ENCODE measurements at places on chromosomes 2 and 18.

DNA sequence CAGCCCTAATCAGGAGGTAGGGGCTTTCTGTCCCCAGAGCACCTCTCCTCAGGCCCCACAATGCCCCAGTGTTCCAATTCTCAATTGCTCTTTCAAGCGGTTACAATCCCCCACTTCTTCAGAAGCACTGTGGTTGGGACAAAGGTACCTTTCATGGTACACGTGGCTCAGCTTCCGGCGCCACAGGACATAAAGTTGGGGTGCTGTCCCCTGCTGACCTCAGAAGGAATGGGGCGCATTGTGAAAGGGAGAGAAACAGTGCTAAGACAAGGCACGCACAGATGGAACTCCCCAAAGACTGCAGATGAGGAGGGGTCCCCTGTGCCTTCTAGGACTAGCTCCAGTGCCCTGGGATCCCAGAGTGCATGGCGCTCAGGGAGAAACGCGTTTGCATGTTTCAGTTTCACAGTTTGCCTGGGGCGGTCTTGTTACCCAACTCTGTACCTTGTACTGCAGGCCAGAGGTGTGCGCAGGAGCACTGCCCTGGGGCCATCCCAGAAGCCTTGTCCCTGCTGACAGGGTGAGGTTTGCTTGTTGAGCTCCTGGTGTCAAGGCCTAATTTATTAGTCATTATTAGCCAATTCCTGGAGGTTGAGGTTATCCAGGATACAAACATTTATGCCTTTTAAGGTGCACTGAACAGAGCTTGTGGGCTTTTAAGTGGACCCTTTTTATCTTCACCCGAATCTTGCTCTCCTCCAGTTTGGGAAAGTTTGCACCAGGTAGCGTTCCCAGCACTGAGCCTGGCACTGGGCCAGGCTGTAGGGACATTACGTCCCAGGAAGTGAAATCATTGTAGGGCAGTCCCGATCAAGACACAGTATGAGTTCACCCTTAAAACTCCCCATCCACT, 7.6 kb downstream of the CNDP1 start:
- no peak for DNase-seq

- DNase-seq = no peak
Observed at GRCh38 chr18:3794537-3795348, 344.8 kb downstream of the TGIF1 start.

DNA sequence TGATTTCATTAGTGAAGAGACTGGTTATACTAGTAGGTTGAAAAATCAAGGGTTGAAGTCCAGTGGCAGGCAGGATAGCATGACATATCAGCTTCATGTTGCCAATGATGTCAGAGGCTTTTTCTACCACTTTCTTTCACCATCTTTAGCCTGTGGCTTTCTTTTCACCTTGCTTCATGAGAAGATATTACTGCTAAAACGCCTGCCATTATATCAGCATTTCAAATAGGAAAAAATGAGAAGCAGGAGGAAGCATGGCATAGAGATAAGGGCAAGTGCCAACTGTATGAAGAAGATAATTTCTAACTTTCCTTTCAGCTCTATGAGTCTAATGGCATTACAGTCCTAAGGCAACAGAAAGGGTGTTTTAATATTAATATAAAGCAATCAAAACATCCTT, 270.2 kb upstream of the SYT4 start:
- DNase-seq = no peak

DNA sequence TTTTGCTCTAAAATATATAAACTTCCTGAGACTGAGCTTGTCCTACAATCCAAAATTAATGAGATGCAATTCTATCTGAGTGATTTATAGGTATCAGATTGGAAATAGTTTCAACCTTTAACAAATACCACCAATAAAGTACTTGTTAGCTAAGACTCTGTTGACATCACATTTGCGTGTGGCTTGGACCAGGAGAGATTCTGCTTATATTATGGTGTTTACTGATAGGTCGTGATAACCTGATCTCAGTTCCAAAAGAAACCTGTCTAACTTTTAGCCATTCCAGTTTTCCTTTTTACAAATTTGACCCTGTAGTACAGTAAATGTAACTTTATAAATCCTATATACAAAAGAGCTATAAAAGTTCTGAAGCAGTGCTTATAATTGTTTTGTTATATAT, 78.4 kb upstream of the ABCA12 start:
- no peak for DNase-seq

DNA sequence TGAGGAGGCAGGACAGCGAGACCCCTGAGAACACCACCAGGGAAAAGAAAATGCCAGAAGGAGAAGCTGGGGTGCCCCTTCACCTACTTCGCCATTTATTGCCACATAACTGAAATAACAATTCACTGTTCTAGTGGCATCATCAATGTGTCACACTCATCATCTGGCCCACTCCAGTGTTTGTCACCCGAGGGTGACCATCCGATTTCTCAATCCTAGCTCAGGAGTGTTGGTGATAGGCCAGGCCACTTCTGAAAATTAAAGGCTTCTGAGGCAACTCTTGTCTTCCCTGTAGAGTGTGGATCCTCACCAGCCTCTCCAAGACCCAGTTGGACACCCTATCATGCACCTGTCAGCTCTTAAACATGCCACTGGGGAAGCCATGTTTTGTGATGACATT, 62.9 kb upstream of the BZW1 start:
- DNase-seq = no peak

DNA sequence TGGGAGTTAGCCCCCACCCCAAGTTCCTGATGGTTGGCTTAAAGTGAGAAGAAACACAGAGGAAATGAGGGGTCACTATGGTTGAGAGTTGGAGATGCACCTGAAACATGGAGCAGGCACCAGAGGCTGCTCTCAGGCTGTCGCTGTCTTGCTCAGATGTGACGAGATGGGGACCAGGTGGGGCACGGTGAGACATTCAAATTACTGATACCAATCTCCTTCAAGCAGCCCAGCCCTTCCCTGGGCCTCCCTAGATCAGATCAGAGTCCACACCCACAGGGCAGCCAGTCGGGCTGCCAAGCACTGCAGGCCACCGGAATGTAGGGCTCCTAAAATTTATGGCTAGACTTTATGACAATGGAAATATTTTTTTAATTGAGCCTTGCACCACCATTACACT, 176.6 kb downstream of the CELF4 start:
- DNase-seq = no peak

DNA sequence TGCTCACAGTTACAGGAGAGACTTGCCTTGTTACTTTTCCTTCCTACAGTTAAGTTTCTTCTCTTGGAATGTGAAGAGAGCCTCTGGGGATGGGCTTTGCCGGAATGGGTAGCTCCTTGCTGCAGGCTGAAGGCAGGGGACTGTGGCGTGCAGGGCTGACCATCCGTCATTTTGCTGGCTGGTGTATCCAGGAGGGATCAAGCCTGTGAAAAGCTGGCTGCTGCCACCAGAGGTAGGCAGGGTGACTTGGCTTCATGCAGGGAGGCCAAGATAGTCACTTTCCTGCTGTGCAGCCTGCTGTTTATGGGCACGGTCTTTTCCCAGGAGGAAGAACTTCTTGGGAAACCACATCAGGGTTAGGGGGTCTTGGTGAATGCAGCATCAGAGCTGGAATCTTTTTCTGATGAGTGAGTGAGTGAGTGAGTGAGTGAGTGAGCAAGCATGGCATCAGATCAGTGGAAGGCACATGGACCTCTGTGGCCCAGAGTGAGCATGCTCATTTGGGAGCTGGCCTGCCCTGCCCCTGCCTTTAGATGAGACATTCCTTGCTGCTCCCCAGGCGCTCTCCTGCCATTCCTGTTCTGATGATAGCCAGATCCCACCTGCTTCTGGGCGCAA, 33.0 kb downstream of the FHOD3 start:
- DNase-seq = no peak

- no peak for DNase-seq
Observed at GRCh38 chr2:236600892-236601291, 31.3 kb downstream of the ACKR3 start.

- no peak for DNase-seq
Observed at GRCh38 chr2:27871802-27872201, 18.4 kb downstream of the RBKS start.

- DNase-seq = no peak
Observed at GRCh38 chr2:45889620-45890370, 238.3 kb downstream of the PRKCE start.

DNA sequence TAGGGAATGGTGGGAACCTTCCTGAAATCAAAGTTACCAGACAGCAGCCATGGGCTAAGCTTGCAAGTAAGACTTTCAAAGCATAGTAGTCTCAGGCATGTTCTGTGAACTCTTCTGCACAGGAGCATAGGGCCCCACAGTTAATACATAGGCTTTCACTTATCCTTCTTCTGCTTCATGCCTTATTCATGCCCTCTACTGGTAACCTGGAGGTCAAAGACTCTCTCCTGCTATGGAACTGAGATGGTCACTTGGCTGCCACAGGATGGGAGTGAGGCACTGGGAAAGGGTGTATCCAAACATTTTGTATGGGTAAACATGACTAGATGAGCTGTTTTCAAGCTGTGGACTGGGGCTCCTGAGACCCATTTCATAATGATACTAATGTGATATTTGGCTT, 49.1 kb upstream of the ZNF638 start:
- no peak for DNase-seq

GRCh38 chr2:174615871-174616436, 18.4 kb upstream of the WIPF1 start:
- no peak for DNase-seq

DNA sequence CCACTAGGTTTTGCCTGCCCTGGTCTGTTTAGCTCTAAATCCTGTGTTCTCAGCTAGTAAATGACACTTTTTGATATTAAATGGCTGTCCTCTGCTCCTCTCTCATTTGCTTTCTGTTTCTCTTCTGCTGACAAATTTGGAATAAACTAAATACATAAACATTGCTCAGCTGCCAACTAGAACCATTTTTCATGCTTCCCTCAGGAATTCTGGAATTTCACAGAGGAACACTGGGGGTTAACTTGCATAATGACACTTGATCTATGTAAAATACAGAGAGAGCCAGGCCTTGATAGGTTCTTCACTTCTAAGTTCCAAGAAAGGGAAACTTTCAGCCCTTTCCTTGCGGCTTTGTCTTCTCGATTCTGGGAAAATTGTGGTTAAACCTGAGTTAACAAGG, 450.6 kb upstream of the ST6GAL2 start:
- no peak for DNase-seq

GRCh38 chr2:239791526-239792404, 233.4 kb downstream of the NDUFA10 start:
- DNase-seq = no peak

DNA sequence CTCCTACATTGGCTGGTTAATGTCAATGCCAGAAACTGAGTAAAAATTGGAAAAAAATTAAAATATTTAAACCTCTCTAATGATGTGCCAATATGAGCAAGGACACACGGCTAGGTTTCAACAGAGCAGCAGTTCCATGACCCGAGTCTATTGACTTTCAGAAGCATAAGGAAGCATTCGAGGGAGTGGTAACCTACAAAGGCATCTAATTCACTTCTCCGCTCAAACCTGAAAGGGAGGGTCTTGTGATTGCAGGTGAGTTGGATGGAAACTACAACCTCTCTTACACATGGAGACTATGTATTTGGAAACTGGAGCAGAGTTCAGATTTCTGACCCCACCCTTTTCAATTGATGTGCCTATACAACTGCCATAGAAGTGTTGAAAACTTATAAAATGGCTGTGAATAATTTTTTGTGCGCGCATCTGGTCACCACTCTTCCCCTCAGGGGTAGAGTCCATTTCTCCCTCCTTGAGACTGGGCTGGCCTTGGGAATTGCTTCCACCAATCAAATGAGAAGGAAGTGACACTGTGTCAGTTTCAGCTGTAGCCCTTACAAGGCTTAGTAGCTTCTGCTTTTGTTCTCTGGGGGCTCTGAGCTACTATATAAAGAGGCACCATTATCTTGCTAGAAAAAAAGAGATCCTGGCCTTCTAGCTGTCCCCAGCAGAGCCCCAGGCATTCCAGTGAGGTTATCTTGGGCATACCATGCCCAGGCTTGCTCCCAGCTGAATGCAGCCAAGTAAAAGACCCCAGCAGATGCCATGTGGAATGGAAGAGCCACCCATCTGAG, 278.0 kb downstream of the EPHA4 start:
- no peak for DNase-seq

- no peak for DNase-seq
Observed at GRCh38 chr2:186827862-186828492, 21.0 kb downstream of the ZSWIM2 start.

- no peak for DNase-seq
Observed at GRCh38 chr2:181234487-181234891, 222.7 kb upstream of the ITGA4 start.

DNA sequence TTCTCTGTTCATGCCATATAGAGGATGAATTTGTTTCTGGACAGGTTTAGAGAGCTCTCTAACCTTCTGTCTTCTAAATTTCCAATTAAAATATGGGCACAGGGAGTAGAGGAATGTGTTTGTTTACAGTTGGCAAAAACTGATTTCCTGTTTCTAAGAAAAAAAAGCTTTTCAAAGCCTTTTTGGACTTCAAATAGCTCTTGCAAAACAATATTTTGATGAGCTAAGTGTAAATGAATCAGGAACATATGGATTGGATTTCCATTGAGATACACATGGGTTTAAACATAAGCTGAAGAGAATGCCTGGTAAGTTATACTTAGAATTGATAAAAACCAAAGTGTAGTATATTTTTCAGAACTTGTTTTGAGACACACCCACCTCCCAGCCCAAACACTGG, 677.5 kb downstream of the NYAP2 start:
- no peak for DNase-seq

- no peak for DNase-seq
Observed at GRCh38 chr18:60060578-60060977, 160.8 kb downstream of the PMAIP1 start.

- no peak for DNase-seq
Observed at GRCh38 chr2:215911301-215912085, 101.9 kb downstream of the MREG start.

DNA sequence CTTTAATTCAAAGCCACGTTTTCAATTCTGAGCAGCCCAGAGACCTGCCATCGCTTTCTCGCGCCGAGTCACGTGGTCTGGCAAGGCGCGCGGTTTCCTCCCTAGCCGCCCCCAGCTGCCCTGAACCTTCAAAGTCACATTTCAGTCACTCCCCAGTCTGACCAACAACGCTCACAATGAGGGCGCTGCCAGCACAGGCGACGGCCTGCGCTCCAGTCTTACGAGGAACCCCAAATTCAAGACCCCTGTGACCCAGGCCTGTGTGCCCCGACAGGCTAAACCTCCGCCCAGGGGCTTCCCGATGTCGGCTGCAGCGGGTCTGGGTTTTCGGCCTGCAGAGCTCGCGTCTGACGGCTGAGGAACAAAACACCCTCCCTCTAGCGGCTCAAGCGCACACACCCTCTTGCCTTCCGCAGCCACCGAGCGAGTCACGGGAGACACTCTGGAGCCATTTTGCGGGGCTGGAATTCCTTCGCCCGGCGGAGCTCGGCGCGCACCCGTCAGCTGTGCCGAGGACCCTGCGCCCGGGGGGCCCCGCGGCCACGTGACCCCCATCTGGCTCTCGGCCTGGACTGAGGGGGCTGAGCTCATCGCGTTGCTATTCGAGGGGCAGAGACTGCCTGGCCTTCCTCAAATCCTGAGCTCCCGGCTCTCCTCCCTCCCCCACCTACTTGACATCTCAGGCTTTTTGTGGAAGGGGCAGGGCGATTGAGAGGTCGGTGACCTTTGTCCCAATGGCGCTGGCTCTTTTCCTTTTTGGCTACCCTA, 69.9 kb upstream of the ITGB6 start:
- DNase-seq = peak; percentile 21
